ENCODE measurements at places on chromosomes 7 and 10.

DNA sequence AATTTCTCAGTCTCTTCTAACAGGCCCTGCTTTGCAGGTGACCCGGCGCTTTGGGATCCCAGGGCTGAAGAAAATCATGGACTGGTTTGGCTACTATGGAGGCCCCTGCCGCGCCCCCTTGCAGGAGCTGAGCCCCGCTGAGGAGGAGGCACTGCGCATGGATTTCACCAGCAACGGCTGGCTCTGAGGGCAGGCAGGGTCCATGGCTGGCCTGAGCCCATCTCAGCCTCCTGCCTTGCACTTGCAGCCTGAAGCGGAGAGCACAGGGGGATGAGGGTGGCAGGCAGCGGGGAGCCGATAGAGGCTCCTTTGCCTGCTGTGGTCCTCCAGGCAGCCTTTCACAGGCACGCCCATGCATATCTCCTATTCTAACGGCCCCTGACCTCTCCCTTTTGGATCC, 21.8 kb downstream of the MORN4 start:
- no peak for DNase-seq

GRCh38 chr10:26737730-26738129, 40.2 kb downstream of the PDSS1 start:
- peak; percentile 43 for DNase-seq

GRCh38 chr7:103348452-103348851, 1.0 kb downstream of the PSMC2 start:
- peak; percentile 6 for DNase-seq

DNA sequence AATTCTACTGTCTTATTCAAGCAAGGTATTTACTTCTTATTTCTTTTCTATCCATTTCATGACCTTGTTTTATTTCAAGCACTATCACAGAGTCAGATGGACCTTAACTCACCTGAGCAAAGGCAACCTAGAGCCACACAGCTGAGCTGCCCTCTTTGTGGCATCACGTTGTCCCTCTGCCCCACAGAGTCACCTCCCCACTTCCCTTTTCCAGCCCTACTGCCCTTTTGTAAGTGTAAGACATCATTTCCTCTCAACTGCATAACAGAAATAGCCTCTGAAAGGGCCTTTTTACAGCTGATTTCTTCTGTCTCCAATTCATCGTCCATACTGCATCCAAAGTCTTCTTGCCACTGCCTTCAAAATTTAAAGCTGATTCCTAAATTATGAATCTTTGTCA, 946.0 kb downstream of the NRG3 start:
- DNase-seq, result no peak

DNA sequence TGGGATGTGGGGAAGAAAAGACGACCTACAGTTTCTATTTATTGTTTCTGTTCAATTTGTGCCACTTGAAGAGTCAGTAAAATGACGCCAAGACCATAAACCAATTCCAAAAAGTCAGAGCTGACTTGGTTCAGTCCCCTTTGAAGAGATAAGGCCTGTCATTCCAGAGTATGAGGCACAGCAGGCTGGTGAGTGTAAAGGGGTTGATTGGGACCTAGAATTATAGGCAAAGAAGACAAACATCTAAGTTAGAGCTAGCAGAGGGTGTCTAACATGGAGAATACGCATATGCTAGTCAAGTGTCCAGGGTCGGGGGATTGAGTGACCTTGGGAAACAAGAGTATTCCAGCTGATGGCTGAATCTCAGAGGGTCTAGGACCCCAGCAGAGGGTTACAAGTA, 23.6 kb downstream of the NRP1 start:
- DNase-seq, result no peak

- DNase-seq, result no peak
These were observed 11.2 kb upstream of the PRDX3 start for GRCh38 chr10:119189811-119190282.

- DNase-seq, result no peak
These were observed 204.9 kb downstream of the DGKB start for GRCh38 chr7:14697684-14698083.

GRCh38 chr10:77604063-77604462, 33.5 kb downstream of the KCNMA1 start:
- no peak for DNase-seq

GRCh38 chr10:386771-387592, 251.7 kb downstream of the ZMYND11 start:
- no peak for DNase-seq

GRCh38 chr10:133277993-133278576, 1.4 kb upstream of the ADAM8 start:
- DNase-seq, result no peak

GRCh38 chr7:29442146-29442545, 121.5 kb upstream of the PRR15 start:
- no peak for DNase-seq

- no peak for DNase-seq
These were observed 12.1 kb upstream of the SYPL1 start for GRCh38 chr7:106124186-106124585.

GRCh38 chr10:77548671-77549070, 88.9 kb downstream of the KCNMA1 start:
- DNase-seq, result no peak

DNA sequence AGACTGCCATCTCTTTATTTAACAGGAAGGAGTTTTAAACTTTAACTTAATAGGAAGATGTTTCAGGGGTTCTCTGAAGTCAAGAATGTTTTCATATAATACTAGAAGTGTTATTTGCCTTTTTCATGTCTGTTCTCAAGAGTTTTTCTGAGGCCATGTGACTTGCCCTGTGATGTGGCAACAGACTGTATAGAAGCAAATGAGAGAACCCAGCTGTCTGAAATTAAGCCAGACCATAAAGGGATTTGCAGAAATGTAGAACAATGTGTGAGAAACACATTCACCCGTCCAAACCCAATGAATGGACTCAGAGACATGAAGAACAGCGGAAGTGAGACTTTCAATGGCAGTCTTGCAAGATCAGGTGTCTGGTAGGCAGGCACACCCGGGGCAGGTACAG, 23.8 kb downstream of the MAPK8 start:
- no peak for DNase-seq

- no peak for DNase-seq
These were observed 2.7 kb upstream of the HOXA11 start for GRCh38 chr7:27187475-27188385.

DNA sequence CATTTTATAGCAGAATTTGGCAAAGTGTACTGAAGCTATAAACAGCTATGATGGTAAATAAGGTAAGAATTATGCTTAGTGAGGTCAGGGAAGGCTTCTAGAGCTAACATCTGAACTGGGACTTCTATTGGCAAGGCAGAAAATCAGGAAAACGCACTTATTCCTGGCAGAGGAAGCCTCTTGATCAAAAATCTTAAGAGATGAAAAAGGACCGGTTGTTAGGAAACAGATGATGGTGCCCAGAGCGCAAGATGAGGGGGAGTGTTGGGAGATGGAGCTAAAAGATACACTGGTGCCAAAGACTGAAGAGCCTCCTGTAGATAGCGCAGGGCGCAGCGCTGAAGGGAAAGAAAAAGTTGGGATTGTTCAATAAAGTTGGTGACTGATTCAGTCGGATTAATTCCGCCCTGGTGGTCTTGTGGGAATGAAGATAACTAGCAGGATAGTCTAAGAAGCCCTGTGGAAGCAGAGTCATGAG, 550 bp upstream of the CALU start:
- no peak for DNase-seq

DNA sequence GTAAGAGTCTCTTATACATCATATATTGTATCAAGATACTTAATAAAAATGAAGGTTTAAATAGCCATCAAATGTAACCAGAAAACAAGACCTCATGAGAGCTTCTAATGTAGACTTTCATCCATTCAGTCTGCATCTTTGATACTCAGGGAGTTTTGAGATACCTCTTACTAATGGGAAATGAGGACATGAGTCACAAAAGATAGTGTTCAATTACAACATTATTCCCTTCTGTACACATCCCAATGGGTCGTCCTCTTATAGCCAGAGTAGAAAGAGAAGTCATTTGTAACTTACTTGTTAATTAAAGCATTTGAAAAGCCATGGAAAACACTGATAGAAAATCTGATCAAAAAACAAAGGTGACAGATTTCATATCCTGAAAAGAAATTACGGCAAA, 19.4 kb downstream of the SHTN1 start:
- no peak for DNase-seq

- peak; percentile 53 for DNase-seq
These were observed 27.3 kb upstream of the HERPUD2 start for GRCh38 chr7:35722054-35722849.

DNA sequence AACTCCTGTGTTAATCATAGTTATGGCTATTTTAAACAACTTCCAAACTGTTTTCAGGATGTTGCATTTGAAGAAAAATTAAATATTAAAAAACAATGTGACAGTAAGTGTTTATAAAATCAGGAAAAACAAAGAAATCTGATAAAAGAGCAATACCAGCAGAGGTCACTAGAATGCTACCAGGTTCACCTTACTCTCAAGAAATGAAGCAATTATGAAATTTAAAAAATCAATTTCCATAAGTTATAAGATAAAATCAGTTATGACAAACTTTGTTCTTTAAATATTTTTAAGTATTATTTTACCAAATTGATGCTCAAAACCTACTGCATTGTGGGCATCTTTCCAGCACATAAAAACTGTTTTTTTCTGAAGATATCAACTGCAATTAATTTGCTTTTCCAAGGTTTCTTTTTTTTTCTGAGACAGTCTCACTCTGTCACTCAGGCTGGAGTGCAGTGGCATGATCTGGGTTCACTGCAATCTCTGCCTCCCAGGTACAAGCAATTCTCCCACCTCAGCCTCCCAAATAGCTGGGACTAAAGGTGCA, 50.7 kb upstream of the RHEB start:
- no peak for DNase-seq

GRCh38 chr7:151755131-151755801, 121.6 kb downstream of the PRKAG2 start:
- DNase-seq, result no peak

DNA sequence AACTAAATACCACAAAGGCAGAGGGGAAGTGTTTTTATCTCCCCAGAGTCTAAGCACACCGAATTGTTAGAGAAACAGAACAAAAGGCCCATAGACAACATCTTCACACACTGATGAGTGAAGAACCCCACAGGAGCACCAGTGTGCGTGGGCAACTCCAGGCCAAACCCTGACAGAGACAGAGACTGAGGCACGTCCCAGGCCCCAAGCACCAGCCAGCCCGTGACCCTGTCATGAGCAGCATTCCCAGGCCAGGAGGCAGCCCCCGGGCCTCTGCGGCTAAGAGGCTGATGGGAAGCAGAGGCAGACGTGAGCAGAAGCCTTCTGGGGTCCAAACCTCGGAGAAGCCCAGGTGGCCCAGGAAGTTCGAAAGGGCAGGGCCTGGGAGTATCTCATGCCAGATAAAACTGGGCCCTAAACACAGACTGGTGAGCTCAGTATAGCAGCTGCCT, 184.4 kb downstream of the TCERG1L start:
- no peak for DNase-seq

DNA sequence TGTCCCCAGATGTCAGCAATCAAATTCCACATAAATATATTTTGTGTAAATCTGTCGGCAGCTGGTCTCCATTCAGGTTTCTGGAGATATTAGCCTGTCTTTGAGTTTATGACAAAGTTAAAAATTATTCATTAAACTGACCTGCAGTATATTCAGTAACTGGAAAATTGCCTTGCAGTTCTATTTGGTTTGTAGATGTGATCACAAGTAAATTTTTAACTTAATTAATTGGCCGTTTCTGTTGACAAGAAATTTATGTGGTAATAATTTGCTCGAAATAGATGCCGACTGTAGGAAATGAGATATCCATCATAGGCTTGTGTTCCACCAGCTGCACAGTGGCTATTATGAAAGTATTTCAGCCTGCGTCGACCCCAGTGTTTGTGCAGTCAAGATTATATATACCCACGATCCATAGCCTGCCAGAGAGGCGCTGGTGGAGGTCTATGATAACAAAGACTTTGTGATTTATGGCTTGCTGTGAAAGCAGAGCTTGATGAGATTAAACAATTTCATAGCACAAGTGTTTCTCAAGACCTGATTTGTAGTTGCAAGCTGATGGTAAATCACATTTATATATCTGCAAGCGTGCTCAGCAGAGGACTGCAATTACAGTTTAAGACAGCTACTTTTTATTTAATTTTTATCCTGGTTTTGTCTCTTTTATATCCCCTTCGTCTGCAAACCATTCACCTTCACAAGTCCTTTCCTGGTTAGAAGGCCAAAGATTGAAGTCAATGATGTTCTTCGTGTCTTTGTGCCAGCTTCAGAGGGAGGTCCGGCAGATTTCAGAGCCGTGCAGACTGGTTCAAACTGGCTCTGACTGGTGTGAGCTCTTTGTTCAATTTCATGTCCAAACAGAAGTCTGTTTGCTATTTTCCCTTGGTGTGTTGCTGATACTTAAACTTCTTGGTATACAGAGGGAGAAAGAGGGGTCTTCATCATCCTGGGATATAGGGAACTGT, 850.9 kb downstream of the LRMDA start:
- no peak for DNase-seq

- DNase-seq, result no peak
These were observed 25.4 kb downstream of the TRDMT1 start for GRCh38 chr10:17176091-17176490.

Data from stimulated activated CD4-positive, alpha-beta T cell treated with anti-CD3 and anti-CD28 coated beads, Interleukin-4, amount 100 ng/mL, for 24 hours (primary cell).